DMS79 (cell line): ENCODE measurements at places on chromosomes 5 and 9.

GRCh38 chr5:106269252-106269843 lies 1401.4 kb downstream of the EFNA5 start:
- no peak for DNase-seq

GRCh38 chr9:35757226-35757891 lies 3.3 kb upstream of the MSMP start:
- peak; percentile 60 for DNase-seq

GRCh38 chr5:18043344-18043743 lies 409.1 kb downstream of the TAF11L14 start:
- DNase-seq: no peak

DNA sequence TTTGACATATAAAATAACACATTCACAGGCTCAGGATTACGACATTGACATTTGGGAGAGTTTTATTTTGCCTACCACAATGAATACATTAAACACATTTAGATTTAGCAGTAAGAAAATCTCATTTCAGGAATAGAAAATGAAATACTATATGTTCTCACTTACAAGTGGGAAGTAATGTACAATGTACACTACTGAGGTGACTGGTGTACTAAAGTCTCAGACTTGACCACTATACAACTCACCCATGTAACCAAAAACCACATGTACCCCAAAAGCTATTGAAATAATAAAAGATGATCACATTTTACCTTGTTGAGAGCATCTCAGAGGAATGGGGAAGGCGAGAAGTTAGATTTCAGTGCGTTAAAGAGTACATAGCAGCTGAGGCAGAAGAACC lies 1202.4 kb upstream of the SEMA6A start:
- DNase-seq: no peak

- DNase-seq: no peak
These were observed 802.2 kb upstream of the WWC1 start for GRCh38 chr5:167489202-167489601.

GRCh38 chr5:44875661-44876605 lies 67.2 kb downstream of the MRPS30 start:
- DNase-seq: no peak

- no peak for DNase-seq
These were observed 14.2 kb downstream of the KIAA1958 start for GRCh38 chr9:112500842-112501241.

DNA sequence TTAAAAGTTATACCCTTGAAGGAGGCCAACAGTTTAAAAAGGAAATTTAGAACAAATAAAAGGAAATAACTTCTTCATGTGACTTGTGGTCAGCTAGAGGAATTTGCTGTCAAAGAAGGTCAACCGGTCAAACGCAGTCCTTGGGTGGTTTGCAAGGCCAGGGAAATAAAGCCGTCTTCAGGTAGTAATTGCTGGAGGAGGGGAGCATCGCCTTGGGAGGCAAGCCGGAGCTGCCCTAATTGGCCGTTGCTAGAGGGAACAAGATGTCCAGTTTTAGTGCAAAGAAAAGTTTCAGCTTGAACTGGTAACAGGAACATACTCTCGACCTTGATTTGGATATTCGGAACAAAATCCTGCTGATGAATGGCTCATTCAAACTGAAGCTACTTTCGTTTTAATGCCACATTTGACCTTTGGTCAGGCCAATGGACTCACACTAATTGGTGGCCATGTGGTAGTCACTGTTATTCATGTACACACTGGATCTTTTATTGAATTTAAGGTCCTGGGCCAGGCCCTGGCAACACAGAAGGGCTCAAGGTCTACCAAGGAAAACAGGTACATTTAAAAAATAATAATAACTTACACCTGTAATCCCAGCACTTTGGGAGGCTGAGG lies 47.0 kb upstream of the MYO10 start:
- no peak for DNase-seq

GRCh38 chr9:131578731-131579504 lies 33.6 kb downstream of the PRRT1B start:
- DNase-seq: no peak

DNA sequence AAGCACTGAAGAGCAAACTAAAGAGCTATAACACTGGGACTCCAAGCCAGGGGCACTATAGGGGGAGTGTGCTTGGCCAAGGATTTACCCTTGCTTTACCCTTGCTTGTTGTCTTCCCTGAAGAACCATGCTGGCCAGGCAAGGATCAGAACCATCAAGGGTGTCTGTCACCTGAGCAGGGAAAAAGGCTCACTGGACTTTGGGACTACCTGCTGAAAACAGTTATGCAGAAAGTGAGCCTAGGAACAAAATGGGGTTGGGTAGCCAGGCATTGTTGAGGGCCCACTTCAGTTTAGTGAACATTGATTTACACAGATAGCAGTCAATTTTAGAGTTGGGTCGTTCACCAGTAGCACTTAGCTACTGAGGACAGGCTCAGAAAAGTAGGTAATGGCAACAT lies 8.0 kb upstream of the TMEM171 start:
- DNase-seq: no peak

DNA sequence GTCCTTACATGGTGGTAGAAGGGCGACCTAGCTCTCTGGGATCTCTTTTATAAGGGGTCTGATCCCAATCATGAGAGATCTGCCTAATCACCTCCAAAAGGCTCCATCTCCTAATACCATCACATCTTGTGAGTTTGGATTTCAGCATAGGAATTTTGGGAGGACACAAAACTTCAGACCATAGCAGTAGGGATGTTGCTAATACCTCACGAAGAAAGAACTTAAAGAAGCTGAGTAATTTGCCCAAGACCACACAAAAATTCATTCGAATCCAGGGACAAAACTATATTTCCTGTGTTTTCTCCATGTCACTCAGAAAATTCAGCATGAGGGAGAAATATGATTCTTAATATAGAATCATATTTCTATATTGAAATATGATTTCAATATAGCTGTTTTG lies 32.7 kb downstream of the MTAP start:
- DNase-seq: no peak

DNA sequence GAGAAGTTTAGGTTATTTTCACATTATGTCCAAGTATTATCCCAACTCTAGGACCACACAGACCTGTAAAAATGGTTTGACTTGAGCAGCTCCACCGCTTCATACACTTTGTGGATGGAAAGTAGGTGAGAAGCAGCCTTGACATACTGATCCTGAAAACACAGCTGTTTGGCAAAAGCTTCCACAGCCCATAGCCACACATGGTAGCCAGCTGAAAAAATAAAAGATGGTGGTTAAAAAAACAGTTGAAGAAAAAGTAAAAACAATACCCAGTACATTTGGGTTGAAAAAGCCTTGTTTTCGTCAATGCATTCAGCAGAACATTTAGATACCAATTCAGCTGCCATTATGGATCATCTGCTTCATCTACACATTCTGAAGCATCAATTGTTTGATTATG lies 36.7 kb downstream of the GEMIN5 start:
- no peak for DNase-seq

- DNase-seq: no peak
These were observed 52.4 kb upstream of the LIFR start for GRCh38 chr5:38608874-38609273.

GRCh38 chr9:31304576-31304975 lies 1079.9 kb upstream of the ACO1 start:
- no peak for DNase-seq

DNA sequence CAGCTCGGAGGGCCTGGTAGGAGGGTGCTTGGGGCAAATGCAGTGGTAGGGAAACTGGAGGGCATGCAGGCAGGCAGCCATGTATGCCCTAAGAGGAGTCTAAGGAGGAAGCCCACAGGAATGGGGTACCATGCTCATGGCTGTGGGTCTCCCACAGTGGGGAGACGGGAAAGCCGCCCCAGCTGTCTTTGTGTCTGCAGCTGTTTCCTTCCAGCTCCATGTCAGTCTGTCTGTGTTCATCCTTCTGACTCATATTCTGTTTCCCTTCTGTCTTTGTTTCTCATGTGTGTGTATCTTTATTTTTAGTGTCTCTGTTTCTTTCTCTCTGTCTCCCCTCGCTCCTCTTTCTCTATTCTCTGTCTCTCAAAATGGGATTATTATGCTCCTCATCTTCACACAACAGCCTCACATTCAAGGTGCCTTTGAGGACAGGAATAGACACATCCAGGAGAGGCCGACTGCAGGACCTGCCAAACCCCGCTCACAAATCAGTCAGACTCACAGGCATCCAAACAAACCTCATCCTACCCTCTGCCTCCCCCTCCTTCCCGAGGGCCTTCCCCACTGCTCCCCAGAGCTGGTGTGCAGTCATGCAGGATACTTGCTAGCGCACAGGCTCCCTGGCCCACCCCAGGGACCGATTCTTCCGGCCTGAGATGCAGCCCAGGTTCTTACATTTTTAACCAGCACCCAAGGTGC lies 68.4 kb upstream of the RARS1 start:
- DNase-seq: no peak

- DNase-seq: no peak
These were observed 43.2 kb downstream of the PSMB7 start for GRCh38 chr9:124372038-124372437.

DNA sequence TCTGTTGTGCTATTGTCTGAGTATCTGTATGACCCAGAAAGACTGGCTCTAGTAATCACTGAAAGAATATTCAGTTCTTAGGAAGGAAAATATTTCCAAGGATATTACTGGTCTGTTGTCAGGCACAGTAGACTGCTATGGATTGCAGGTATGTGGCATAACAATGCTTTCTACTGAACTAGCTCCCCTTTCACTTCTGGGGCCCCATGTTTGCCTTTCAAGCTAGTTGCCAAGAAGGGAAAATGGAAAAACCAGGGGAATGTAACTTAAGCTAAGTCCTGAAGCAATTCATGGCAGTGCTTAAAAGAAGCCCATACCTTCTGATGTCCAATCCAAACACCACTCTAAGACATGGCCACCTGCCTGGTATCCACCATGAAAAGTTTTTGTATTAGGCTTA lies 375.7 kb downstream of the GLIS3 start:
- no peak for DNase-seq

DNA sequence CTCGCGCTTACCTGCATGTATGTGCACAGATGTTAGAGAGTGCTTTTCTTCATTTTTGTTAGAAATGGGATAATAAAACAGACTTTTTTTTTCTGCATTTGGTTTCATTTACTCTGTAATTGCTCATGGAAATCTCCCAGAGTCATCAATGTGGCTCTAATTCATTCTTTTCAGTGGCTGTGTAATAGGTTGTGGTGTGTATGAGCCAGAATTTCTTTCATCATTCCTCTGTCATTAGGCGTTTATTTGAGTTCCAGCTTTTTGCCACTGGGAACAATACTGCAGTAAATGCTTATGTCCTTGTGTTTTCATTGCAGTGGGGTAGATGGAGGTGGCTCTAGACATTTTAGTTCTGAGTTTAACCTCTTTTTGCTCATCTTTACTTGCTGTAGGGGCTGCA lies 118.9 kb downstream of the NXNL2 start:
- DNase-seq: no peak

DNA sequence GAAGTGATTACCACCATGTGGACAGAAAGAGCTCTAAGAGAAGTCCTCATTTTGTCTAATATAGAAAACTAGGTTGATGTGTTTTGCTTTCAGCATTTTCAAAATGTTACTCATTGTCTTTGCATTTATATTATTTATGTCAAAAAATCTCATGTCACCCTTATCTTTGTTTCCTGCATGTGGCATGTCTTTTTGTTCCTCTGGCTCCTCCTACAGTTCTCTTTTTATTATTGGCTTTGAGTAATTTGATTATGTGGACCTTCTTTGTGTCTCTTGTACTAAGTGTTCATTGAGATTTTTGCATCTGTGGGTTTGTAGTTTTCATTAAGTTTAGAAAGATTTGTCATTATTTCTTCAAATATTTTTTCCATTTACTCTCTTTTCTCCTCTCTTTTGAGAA lies 58.8 kb downstream of the GNG10 start:
- DNase-seq: no peak

GRCh38 chr9:127214421-127215267 lies 49.9 kb upstream of the GARNL3 start:
- peak; percentile 7 for DNase-seq

- no peak for DNase-seq
These were observed 454.0 kb downstream of the DIRAS2 start for GRCh38 chr9:90188656-90189055.

- no peak for DNase-seq
These were observed 671.1 kb downstream of the TAF11L14 start for GRCh38 chr5:18305288-18305924.

GRCh38 chr5:10832987-10833386 lies 72.0 kb upstream of the DAP start:
- no peak for DNase-seq

GRCh38 chr9:31347082-31347617 lies 1037.3 kb upstream of the ACO1 start:
- no peak for DNase-seq

GRCh38 chr5:96338624-96339415 lies 94.2 kb downstream of the PCSK1 start:
- no peak for DNase-seq

DNA sequence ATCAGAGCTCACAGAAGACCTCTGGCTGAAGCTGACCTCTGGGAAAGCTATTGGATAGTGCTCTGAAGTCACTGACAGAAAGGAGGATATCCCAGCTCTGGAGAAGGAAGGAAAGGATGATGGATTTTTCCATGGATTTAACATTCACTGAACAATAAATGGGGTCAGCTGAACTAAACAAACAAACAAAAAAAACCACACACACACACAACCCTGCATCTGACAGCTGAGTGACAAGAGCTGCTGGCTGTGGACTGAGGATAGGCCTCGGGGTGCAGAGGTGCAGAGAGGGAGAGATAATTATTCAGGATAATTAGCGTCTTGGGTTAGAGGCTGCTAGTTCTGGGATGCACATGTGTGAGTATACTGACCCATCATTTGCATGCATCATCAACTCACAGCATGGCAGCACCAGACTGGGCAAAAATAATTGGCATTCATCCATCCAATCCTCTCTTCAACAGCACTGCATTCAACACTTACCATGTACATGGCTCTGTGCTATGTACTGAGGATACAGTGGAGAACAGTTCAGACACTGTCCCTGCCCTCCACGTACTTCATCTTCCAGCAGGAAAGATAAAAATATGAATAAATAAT lies 131.4 kb upstream of the TRIM32 start:
- DNase-seq: no peak

DNA sequence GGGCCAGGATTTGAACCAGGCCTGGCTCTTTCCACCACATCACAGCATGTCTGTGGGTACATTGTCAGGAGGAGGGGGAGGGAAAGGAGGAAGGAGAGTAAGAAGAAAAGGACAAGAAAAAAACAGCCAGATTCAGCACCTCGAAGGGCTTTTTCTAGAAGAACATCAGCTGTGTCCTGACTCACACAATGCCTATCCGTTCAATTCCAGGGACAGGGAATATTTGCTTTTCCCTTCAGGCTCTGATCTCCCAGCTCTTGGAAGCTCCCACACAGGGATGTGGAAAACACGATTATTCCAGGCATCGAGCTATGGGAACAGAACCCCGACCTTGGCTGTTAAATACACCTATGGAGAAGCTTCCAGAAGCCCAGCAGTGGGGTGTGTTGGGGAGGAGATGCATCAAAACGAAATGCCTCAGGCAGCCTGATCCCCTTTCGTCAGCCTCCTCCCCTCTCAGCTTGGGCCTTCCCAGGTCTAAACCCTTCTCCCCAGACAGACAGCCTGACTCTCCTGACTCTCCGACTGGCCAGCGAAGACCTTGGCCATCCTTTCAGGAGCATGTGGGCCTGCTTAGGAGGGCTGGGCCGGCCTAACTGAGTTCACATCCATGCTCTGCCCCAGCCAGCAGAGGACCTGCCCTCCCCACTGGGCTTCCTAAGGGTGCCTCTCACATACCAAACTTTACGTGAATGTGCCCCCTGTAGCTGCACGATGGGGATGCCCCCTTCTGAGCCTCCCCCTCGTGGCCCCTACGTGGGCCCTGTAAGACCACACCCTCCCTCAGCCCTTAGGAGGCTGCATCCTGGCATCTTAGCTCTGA lies 54.4 kb downstream of the NEURL1B start:
- DNase-seq: no peak

- no peak for DNase-seq
These were observed 28.3 kb downstream of the TDRD7 start for GRCh38 chr9:97440160-97440559.
